Cardiac septum (tissue), 1 donor: ENCODE measurements at places on chromosomes 6 and 20. TPM values are rescaled to one million over a fixed set of nuclear protein-coding genes. Genes with fewer than 3 reads are reported as not detected.

NMBR gene
- total RNA-seq: not detected

RFX6 gene
- total RNA-seq: not detected

POPDC3 gene
- 35.1 TPM for total RNA-seq

C20orf173 gene
- total RNA-seq: not detected

PROCR gene
- total RNA-seq: 5.4 TPM

TPMT gene
- total RNA-seq: 9.7 TPM

HLA-DMA gene
- 13.7 TPM for total RNA-seq

SLPI gene
- 1.3 TPM for total RNA-seq

PRICKLE4 gene
- 1.7 TPM for total RNA-seq

BRPF3 gene
- 19.6 TPM for total RNA-seq

DNA sequence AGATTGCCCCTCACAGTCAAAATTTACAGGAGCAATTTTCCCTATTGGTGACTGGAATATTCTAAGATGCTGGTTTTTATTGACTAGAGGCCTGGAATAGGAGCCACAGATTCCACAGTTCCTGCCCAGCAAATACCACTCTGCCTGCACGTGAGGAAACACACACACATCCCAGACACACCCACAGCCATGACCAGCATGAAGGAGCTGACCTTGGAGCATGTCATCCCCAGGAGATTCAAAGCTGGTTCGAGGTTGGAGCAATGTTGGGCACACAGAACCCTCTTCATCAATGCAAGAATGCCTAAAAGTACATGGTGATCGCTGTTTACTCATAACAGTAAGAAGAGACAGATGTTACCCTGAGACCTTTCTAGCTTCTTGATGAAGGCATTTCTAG is 244.6 kb upstream of the FOXQ1 start:
- DNase-seq: no peak

GRCh38 chr6:96907498-96907897 is 9.8 kb upstream of the NDUFAF4 start:
- DNase-seq: no peak

- no peak for DNase-seq
Observed at GRCh38 chr6:89489078-89489477, 56.1 kb downstream of the ANKRD6 start.

- peak; percentile 89 for DNase-seq
Observed at GRCh38 chr6:26216886-26217713, 129.9 kb downstream of the HFE start.

DNA sequence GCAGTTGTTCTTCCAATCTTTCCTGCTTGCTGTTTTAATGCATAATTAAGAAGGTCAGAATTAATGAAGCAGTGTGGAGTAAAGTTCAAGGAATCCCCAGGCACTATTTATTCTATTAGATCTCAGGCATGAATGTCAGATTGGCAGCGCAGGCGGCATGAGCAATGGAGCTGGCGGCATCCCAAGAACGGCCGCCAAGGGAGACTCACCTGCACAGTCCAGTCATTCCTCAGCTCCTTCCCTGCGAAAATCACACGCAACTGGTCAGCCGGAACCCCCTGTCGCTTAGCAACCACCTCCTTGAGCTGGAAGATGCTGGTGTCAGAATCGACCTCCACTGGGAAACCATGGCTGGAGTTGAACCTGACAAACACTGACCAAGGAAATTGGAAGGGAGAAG is 284.5 kb downstream of the PRKN start:
- no peak for DNase-seq

- DNase-seq: no peak
Observed at GRCh38 chr6:52233975-52234823, 10.1 kb downstream of the IL17F start.

DNA sequence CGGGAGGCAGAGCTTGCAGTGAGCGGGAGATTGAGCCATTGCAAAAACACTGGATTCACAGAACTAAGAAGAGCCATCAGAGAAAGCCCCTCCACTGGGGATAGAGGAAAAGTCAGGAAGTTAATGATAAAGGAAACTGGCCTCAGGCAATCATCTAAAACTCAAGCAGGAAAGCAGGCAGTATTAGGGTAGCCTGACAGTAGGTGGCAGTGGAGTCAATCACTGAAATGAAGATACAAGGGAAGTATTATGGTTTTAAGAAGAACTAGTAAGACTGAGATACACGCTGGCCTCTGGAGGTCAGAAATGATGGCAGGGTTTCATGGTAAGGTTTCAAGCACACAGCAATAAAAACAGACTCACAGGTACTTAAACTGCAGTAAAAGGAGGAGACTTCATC is 578.3 kb downstream of the HACE1 start:
- no peak for DNase-seq

- no peak for DNase-seq
Observed at GRCh38 chr20:5919626-5920544, 30.4 kb downstream of the TRMT6 start.

GRCh38 chr6:11785415-11785773 is 6.8 kb upstream of the ADTRP start:
- no peak for DNase-seq

DNA sequence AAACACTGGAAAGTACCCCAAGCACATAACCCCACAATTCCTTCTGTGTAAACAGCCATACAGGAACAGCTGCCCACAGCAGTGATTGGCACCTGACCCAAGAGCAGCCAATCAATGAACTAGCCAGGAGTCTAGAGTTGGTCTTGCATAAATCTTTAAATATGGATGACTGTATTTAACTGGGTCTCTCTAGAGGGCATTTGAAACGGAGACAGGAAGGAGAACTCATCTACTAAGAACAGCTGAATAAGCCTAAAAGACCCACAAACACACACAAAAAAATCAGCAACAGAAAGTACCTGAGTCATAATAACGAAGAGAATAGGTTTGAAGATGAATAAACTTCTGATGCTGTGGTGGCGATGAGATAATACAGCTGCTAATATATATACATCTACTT is 49.0 kb upstream of the ASF1A start:
- DNase-seq: no peak

DNA sequence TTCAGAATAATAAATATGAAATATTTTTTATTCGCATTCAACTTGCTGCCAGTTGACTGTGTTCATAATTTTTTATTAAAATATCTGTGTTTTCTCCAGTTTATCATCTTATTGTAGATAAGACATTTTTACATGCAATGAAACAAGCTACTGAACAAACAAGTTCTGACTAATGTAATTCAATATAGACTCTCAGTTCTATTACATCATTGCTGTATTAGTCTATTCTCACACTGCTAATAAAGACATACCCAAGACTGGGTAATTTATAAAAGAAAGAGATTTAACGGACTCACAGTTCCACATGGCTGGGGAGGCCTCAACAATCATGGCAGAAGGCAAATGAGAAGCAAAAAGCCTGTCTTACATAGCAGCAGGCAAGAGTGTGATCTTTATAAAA is 1357.7 kb upstream of the CITED2 start:
- no peak for DNase-seq

DNA sequence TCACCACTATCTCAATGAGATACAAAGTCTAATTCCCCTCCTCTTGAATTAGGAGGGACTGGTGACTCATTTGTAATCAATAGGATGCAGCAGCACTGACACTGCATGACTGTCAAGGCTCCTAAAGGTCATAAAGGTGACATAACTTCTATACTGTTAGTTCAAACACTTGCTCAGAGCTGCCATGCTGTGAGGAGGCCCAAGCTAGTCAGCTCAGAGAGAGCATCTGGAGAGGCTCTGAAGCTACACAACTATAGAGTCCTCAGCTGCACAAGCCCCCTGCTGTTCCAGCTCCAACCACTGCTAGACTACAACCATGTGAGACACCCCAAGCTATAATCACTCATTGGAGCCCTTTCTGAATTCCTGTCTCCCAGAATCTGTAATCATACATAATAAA is 17.0 kb upstream of the HEY2 start:
- no peak for DNase-seq

- DNase-seq: no peak
Observed at GRCh38 chr6:89952105-89952671, 57.9 kb downstream of the GJA10 start.

GRCh38 chr6:16754876-16755275 is 6.4 kb downstream of the ATXN1 start:
- no peak for DNase-seq

DNA sequence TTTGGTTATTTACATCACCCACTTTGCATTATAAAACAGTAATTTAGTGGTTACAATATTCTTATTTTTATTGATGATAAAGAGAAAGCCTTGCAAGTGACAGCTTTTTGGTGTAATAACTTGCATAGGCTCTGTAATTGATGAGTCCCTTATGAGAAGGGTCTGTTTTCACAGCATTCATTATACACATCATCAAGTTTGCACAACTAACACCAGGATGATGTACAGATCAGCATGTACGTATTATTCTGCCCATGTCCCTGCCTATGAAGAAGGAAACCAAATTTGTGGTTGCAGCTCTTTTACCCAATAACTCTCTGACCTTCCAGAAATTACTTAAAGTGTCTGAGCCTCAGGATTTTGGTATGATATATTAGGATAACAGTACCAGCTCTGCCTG is 59.2 kb downstream of the CLVS2 start:
- DNase-seq: no peak

DNA sequence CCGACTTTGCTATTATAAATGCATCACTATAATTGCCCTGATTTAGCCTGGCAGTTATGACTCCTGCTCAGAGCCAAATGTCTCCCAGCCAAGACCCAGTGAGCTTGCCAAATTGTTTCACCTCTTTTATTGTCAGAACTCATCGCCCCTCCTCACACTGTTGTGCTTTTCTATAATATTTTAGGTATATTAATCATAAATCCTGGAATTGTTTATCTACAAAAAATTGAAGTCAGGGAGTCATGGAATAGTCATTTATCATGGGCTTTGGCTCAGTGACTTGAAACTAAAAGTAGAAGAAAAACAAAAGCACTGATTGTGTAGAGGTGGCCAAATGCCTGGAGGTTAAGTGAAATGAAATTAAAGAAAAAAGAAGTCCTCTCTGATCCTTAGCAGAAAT is 85.6 kb downstream of the PFDN4 start:
- DNase-seq: no peak

- DNase-seq: no peak
Observed at GRCh38 chr20:55515832-55516231, 489.5 kb downstream of the CBLN4 start.

DNA sequence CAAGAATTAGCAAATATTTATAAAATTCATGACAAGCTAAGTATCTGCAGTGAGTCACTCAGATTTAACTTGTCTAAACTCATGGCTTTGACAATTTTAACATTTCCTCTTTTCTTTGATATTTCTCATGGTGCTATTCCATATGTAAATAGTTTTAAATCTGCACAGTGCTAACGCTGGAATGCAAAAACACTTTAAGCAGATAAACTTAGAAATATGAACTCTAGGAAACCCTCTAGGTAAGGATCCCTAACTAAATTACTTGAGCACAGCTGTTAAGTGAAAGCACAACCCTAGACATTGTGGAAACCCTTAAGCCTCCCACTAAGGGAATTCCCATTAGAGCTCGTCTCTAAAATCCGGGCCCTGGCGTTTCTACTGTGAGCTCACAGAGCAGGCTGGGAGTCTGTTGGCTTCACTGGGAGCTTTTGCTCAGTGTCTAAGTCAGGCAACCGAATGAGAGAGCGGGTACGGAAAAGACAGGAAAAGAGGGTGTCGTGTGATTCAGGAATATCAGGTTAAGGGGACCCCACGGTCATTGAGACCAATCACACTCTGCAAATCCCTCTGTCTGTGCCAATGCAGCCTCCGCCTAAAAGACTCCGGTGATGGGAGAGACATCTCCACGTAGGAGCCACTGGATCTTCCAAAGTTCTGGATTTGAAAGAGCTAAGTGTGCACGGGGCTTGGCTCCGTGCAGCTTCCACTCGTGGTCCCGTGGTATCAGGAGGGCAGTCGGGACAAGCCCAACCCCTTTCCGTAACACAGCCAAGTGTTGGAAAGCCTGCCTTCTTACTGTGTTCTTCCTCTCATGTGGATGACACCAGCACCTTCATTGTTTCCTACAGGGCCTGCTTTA is 112.3 kb upstream of the RPS6KA2 start:
- no peak for DNase-seq

GRCh38 chr6:139583420-139583819 is 209.0 kb upstream of the CITED2 start:
- no peak for DNase-seq

GRCh38 chr6:6131492-6132109 is 124.9 kb upstream of the NRN1 start:
- DNase-seq: no peak

DNA sequence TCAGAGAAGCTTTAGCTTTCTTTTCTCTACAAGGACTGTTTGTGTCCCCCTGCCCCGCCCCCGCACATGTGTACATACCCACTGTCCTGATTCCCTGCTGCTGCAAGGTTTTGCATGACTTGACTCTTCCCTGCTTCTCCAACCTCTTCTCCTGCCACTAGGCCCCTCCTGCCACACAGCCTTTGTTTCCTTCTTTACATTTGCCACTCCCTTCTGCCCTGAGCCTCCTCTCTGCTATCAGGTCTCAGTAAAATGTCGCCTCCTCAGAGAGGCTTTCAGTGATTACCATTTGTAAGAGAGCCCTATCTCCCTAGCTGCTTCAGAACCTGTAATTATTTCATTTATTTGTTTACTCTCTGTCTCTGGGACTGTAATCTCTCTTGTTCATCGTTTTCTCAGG is 56.4 kb upstream of the VSTM2L start:
- DNase-seq: no peak

DNA sequence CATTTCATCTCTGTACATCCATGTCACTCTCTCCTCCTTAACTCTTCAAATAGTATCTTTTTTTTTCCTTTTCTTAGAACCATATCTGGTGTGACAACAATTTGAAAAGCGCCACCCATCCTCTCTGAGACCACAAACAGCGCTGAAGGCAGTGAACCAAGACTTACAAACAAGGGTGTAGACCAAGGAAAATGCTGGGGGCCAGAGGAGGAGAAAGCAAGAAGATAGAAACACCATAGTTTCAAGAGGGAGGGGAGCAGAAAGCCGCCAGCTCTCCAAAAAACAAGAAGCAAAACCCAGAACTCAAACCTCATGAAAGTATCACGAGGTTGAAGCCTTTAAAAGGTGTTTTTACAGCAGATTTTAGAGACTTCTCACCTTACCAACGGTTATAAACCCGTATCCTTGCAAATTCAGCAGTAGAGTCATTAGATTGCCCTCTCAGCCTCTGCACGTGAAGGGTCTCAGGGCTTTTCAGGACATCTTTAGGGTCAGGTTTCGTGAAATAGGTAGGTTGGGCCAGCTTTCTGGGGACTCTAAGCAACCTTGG is 13.3 kb upstream of the RIPOR2 start:
- DNase-seq: no peak

DNA sequence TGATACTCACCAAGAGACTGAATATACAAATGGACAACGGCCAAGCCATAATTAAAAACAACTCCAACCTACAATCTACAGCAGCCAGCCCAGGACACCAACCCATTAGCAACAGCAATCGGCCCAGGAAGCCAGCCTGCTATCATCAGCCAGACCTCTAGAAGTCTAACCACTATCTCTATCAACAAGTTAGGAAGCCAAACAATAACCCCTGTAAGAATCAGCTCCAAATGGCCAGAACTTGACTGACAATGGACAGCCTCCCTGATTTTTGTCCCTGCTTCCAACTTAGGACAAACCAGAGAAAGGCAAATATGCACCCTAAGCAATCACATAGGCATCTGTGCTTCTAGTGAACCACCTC is 511.8 kb upstream of the JARID2 start:
- DNase-seq: no peak

- DNase-seq: no peak
Observed at GRCh38 chr6:158996856-158997255, 3.1 kb downstream of the RSPH3 start.
